CD4-positive, alpha-beta T cell treated with Interleukin-1 beta for 1 hour (primary cell): ENCODE measurements at places on chromosomes 3 and 15.

DNA sequence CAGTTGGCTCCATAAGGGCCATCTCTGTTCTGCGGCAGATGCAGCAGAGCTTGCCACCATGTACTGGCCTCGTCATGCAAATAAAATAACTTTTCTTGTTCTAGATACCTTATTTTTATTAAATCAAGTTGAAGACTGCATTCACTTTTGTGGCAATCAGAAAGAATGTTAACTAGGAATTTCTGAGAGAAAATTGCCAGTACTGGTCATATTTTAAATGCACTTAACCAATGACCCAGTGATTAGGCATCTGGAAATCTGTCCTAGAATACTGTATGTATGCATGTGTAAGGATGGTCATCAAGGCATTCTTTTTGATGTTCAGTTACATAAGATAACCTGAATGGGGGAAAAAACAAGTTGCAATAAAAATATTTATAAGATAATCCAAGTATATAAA, 34.2 kb upstream of the CSPG5 start:
- no peak for DNase-seq

DNA sequence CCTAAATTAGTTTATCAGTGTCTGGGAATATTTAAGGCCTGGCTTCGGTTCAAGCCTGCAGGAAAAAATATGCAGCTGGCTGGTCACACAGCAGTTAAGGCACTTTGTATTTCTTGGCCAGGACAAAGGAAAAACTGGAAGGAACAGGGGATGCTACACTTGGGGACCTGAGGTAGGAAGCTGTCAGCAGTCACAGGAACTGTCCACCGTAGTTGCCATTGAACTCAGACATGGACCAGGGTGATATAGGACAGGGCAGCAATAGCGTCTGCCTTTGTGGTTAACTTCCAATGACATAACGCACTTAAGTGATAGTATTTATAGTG, 49.1 kb downstream of the NR1D2 start:
- DNase-seq = no peak

DNA sequence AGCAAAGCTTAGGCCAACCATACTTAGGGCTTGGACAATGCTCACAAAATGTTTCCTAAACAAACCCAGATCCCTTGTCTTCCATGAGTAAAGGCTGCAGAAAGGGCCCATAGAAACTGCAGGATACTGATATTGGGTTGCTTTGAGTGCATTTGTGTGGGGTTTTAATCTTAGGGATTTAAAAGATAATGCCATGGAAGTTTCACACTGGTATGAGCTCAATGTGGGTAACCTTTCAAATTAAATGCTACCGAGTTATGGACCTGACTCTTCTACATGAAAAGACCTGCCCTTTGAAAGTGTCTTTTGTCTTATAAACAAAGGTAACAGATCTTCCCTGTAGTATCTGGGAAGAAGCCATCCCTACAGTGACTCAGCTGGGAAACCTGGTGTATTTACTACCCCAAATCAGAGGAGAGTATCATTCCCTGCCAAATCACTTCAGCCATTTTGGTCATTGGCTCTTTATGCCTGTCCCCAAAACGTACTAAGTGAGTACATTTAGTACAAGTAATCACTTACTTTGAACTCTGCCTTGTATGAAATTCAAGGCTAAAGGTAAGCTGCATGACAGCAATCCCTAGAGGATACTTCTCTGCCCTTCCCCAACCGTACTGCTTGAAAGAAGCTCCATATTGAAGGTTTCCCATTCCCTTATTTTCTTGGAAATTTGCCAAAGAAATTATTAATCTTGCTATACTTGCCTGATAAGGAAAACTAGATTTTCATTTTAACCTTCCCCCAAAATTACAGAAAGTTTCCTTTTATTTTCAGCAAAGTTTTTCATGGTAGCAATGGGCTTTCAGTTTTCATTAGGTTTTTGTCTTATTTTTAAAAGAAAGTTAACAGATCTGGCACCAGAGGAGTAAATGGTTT, 7.2 kb downstream of the TM4SF1 start:
- no peak for DNase-seq

DNA sequence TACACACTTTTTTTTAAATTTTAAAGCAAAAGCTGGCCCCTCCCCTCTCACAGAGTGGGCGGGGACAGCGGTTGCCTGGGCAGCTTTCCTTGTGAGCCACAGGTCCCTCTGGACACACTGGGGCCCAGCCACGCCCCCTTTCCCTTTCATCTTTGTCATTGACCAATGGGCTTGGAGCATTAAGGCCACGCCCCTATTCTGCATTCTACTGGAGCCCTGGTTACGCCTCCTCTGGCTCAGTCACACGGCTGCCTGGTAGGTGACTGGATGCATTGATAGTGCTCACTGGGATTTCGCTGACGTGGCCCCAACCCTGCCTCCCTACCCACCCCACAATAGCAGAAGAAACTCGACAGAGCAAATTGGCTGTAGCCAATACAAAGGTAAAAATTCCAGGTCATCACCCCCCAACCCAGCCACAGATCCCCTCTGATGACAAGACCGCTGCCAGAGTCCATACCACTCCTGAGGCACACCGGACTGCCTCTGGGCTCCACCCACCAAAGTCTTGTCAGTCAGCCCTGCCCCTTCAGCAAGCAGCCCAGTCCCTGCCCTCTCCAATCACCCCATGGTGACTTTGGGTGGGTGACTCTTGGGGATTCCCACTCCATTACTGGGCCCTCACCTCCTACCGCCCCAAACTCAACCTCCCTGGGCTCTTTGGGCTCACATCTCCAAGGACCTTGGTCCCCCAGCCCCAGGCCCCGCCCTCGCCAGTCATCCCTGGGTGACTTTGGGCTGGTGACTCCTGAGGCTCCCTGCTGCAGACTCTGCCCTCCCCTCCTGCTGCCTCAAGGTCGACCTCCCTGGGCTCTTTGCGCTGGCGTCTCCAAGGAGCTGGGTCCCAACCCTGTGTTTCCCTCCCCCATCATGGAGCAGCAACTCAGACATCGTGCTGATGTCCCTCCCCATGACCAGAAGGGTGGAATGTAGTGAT, 112.2 kb upstream of the FAN1 start:
- no peak for DNase-seq
